ENCODE measurements at places on chromosomes 2 and 18.

DNA sequence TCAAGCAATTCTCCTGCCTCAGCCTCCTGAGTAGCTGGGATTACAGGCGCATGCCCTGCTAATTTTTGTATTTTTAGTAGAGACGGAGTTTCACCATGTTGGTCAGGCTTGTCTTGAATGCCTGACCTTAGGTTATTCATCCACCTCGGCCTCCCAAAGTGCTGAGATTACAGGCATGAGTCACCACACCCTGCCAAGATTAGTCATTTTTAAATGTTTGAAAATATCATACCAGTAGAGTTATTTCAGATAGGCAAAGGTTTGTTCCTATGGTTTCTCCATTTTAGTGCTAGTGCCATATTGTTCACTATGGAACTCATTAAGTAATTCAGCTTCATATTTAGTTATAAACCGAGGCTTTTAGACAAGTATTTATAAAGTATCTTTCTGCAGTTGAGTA, 52.3 kb downstream of the HIBCH start:
- DNase-seq, result peak; percentile 72

DNA sequence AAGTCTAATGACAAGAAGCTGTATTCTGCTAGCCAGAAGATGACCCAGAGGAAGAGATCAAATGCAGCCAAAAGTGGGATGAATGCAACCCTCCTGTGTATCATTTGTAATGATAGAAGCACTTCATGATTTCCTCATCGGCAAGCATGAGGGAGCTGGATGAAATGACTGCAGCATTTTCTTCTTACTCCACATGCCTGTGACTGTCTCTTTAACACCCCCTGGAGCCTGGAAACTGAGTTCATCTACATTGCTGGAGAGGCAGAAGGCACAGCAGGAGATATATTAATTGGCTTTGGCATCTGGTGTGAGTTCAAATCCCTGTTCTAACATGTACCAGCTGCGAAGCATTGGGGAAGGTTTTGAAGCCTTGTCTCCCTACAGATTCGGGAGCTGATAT, 37.7 kb downstream of the ID2 start:
- DNase-seq, result no peak

GRCh38 chr18:33291539-33291938, 149.0 kb downstream of the CCDC178 start:
- DNase-seq, result no peak

DNA sequence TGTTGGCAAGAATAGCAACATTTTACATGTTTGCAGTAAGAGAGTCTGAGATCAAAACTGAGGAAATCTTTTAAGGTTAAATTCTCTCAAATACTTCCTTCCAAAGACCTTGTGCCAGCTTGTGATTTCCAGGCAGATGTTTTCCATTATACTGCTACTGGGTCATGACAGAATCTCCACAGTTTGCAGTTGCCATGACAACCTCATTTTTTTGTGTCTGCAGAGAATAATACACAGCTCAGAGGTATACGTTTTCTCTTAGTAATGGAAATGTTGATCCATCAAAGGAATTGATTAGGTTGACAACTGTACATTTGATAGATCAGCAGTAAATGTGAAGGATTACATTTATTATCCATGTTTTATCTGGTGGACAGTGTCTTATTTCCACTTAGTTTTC, 29.1 kb upstream of the CSRNP3 start:
- DNase-seq, result peak; percentile 62

DNA sequence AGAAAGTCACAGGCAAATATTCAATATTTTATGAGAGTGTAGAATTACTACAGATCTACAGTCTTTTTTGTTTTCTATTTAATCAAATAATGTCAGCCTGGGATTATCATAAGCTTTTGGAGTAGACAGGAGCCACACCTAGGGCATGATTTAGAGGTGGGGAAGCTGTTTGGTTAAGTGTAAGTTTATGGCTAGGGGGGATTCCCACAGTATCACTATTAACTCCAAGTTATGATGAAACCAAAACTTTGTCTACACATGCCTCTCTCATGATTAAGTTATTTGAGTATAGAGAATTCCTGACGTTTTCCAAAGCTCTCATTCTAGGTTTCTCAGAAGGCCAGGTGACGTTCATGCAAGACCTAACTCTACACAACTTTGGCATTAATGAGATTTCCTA, 2.1 kb downstream of the SERPINB10 start:
- DNase-seq, result no peak

- DNase-seq, result no peak
These were observed 216.4 kb downstream of the LPIN1 start for GRCh38 chr2:11962707-11963328.

- DNase-seq, result no peak
These were observed 1232.0 kb upstream of the FAM98A start for GRCh38 chr2:34831096-34831495.
